Effector CD4-positive, alpha-beta T cell (primary cell): ENCODE measurements at places on chromosomes 13 and 19.

DNA sequence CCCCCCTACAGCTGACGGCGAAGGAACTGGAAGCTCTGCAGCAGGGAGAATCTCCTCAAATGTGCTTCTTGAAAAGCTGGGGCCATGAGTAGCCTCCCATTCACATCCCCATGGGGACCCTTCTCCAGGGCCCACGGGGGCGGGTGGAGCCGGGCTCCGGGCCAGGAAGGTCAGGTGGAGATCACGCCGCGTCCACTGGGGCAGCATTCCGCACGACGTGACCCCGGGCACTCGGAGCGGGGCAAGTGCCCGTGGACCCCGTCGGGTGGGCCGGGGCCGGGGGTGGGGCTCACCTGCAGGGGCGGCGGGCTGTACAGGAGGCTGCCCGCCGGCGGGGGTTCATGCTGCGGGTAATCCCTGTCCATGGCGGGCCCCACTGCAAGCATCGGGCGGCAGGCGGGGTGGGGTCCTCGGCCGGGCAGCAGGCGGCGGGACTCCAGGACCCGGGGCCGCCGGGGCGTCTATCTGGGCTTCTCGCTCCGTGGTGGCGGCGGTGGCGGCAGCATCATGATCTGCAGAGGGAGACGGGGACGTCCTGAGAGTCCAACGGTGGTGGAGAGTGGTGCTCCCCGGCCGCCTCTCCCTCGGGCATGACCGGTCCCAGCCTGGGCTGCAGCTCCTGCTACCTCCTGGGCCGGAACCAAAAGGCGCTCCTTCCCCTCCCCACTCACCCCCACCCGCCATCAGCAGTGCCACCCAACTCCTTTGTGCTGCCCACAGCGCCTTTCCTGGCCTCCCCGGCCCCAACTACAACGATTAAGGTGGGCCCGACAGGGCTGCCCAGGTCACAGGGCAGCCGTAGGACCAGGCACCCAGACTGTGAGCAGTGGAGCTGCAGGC, 20.0 kb downstream of the SBNO2 start:
- no peak for DNase-seq

DNA sequence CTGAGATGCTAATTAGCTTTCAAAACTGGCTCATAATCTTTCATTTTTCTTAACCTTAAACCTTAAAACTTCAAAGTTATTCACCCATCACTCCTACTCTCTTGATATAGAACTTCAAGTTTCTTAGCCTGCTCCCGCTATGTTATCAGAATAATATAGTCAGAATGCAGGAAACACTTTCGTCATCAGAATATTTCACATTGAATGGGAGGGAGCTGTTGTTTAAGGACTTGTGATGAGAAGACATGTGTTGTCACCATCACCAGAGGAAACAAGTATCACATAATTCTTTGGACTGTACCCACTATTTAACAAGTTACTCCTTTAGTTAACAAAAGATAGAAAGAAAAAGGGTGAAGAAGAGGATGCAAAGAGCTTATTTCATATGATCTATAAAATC, 65.0 kb upstream of the FNDC3A start:
- DNase-seq = no peak

DNA sequence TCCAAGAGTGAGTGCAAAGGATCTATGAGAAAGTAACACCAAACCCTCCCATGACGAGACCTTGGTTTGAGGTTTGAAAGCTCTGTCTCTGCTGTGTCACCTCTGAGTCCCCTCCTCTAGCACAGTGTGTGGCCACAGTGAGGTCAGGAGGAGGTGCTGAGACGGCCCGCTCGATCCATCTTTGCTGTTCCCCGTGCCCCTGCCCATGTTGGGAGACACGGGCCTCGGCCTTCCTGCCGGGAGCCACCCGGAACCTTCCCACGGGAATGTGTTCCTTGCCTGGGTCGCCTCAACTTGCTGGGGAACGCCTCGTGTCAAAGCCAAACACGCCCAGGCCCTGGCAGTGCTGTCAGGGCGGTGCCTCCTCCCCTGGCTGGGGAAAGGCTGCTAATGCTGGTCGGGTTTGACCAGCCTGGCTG, 10.1 kb downstream of the NANOS3 start:
- no peak for DNase-seq

- DNase-seq = peak; percentile 84
These were observed 3.7 kb upstream of the ZNF665 start for GRCh38 chr19:53196777-53197396.

DNA sequence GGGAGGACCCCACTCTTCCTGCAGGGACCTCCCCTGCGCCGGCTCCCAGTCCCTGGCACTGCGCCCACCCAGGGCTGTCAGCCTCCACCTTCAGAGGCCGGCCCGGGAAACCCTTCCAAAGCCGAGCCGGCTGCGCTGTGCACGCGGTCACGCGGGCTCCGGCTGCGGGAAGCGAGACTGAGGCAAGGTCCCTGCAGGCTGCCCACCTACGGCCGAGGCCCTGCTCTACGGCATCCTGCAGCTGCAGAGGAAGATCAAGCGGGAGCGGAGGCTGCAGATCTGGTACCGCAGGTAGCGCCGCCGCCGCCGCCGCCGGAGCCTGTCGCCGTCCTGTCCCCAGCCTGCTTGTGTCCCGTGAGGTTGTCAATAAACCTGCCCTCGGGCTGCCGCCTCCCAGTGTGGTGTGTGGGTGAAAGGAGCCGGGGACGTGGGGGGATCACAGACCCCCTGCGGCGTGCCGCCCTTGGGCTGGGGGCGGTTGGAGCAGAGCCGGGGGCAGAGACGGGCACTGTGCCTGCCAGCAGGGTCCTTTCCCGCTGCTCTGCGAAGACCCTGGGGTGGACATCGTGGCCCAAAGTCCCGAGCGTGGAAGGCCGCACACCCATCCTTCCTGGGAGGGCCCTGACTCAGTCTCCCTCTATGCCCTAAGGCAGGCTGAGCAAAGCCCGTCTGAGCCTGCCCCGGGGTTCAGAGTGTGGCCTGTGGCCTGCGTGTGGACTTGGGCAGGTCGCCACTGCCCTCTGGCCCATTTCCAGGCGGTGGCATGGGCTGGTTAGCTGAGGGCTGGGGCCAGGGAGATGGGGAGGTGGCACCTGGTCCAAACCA, 5.9 kb downstream of the GAMT start:
- DNase-seq = no peak

- no peak for DNase-seq
These were observed 550.1 kb downstream of the DACH1 start for GRCh38 chr13:71316792-71317363.

- no peak for DNase-seq
These were observed 191.1 kb downstream of the RGCC start for GRCh38 chr13:41648314-41648935.

- no peak for DNase-seq
These were observed 36.2 kb upstream of the TRPC4 start for GRCh38 chr13:37905736-37906135.

DNA sequence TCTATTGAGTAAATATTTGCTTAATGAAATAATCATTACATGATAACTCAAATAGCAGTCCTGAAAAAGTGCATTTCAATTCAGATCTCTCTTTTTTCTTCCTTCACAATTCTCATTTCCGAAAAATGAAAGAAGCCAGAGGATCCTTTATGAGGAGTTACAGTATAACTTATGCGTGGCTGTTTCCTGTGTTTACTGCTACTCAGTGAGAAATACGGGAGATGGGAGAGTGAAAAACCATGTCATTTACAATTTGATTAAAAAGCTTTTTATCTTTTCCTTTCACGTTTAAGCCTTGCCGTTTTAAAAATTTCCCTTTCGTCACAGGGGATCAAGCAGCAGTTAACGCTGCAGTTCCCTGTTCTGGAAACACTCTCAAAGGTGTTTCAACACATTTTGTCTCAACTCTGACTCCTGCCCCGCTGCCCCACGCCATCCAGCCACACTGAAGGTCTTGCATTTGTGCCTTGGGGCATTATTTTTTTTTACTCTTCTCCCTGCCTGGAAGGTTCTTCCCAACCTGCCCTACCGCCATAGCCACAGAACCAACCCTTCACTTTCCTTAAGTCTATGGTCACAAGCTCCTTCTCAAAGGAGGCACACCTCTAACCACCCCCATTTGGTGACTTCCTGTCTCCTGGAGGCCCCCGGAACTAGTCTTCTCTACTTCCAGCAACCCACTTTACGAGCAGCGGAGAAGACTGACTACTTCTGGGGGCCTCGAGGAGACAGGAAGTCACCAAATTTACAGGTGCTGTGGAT, 17.0 kb downstream of the KL start:
- no peak for DNase-seq

DNA sequence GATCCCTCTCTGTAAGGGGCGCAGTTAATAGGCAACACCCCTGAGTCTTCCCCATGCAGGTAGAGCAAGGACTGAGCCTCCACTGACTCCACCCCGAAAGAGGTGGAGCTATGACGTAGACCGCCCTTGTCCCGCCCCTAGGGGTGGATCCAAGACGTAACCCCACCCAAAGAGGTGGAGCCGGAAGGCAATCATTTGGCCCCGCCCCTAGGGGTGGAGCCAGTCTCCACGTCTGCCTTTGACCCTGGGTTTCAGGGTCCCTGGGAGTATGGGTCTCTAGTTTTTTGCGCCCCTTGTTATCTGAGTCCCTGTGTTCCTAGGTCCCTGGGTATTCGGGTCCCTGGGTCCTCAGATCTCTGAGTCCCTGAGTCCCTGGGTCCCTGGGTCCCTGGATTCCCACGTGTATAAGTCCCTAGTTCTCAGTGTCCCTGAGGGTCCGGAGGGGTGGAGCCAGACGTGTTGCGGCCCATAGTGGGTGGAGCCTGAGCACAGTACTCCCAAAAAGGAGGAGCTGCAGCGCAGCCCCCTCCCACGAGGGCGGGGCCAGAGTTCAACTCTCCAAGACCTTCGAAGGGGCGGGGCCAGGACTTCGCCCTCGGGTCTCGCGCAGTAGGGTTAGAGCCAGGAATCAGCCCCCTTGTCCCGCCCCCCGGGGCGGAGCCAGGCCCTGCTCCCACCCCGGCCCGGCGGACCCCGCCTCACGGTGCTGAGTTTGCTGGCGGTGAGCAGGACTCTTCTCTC, 5.3 kb downstream of the DENND1C start:
- peak; percentile 57 for DNase-seq

DNA sequence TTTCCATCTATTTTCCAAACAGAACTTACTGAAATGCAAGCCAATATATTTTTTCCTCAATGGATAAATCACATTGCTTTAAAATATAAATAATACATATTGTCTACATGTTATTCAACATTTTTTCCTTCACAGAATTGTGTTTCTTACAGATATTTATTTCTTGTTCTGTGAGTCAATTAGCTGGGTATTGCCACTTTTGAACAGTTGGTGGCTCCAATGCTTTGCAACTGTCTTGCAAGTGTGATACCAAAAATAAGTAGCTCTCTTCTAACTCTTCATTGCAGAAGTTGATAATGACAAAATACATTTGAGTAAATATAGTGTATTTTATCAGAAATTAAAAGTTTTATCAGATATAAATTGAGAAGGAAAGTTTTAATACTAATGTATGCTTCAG, 17.1 kb upstream of the GPC5 start:
- DNase-seq = no peak
